ENCODE measurements at places on chromosomes 4 and X.

- DNase-seq = no peak
These were observed 28.9 kb downstream of the SPANXD start for GRCh38 chrX:141669689-141670088.

- DNase-seq = no peak
These were observed 406.2 kb upstream of the PCDH7 start for GRCh38 chr4:30314001-30314400.

- DNase-seq = no peak
These were observed 559.1 kb downstream of the FSTL5 start for GRCh38 chr4:161604516-161605300.

GRCh38 chr4:161829591-161829990 lies 334.2 kb downstream of the FSTL5 start:
- DNase-seq = no peak

GRCh38 chrX:116285501-116285900 lies 115.0 kb downstream of the AGTR2 start:
- no peak for DNase-seq

Measured in dermis microvascular lymphatic vessel endothelial cell (primary cell).